ENCODE measurements at places on chromosomes 7 and 10.

DNA sequence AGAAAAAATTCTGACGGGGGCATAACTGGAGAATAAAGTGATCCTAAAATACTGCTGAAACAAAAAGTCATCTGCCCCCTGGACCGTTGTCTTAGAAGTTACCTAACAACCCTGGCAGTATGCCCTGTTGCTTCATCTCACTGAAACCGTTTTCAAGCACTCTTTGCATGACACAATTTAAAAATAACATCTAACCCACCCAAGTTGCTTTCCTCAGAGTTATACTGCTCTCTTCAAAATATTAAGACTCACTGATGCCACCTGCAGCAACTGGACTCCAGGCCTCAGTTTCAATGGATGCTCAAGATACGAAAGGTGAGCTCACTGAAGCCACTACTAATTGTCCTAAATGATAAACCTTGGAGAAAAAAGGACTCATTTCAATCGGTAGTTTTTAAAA lies 57.4 kb downstream of the CDK6 start:
- peak; percentile 73 for DNase-seq

- no peak for DNase-seq
These were observed 851 bp downstream of the HYAL4 start for GRCh38 chr7:123845823-123846216.

- peak; percentile 62 for DNase-seq
These were observed 167.7 kb upstream of the PPP1R3A start for GRCh38 chr7:114086537-114086913.

- DNase-seq, result no peak
These were observed 10.9 kb downstream of the EIF4H start for GRCh38 chr7:74185016-74185415.

DNA sequence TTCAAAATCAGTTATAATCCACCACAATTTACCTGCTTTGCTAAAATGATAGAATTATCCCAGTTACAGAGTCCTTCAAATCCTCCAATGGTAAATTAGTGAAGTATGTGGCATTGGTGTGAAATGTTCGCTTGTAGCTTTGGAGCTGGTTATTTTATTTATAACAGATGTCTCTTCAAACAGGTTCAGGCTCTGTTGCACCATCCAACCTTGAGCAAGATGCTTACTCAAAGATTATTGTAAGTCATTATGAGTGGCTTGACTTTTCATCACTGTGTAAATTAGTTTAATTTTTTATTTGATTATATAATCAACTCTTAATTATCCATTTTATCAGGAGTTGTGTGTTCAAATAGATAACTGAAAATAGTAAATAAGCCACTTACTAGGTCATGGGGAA lies 99.4 kb downstream of the BTRC start:
- no peak for DNase-seq

GRCh38 chr10:69853064-69853463 lies 51.4 kb downstream of the COL13A1 start:
- no peak for DNase-seq

GRCh38 chr7:92527300-92528187 lies 776 bp downstream of the PEX1 start:
- peak; percentile 53 for DNase-seq

DNA sequence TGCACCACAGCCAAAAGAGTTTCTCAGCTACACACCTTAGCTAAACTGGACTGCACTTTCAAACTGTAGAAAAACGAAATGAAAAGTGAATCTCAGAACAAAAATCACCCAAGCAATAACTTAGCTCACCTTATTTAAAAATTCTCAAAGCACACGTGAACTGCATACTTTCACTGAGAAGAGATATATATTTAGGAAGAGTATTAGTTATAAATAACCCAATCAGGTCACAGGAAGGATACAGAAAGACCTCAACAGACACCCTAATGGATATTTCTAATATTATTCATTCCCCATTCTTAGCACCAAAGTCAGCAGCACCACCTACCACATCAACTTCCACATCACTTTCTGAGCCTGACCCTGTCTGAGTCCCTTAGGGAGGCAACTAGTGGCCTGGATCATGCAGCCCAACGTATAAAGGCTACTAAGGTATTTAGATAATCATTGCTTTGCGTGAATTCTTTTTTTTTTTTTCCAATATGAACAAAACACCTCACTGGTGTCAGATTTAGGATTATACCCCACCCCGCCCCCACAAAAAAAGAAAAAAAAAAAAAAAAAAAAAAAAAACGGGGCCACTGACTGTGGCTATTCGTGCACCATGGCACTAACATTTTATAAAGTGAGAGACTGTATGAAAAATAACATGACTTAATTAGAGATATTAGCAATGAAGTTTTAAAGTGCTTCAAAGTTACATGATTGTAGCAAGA lies 2.6 kb downstream of the ABI1 start:
- DNase-seq, result no peak

DNA sequence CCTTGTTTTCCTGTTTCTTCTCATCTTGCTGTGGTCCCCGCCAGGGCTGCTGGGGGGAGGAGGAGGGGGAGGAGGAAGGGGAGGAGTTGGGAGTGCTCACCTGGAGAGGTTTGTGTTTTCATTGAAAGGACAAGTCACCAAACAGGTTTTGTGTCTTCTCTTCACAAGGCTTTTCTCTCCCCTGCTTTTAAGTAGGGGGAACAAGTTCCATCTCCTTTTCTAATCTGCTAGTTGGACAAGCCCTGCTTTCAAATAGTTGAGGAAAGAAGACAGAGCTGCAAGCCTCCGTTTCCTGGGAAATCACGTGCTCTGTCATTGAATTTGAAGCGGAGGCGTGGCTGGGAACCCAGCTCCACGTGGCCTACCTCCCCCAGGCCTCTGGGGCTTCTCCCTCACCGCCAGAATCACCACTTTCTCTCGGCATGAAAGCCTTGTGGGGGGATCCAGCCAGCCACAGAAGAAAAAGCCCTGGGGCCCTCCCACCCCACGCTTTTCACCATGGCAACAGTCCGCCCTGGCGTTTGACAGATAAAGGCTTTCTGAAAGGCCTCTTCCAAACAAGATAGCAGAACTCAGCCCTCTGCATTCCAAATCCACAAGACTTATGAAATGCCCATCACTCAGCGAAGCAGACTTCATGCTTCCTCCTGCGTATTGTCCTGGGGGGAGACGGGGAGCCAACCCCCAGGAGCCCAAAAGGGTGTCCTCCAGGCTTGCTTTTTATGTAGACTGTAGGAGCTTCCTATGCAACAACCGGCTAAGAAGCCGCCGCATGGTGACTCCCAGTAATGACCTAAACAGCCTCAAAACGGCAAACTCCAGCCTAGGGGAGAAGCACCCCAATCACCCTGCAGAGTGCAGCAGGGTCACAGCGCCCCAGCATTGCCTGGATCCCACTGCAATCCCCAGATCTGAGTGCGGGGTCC lies 51.7 kb downstream of the PROSER2 start:
- DNase-seq, result peak; percentile 77

- DNase-seq, result no peak
These were observed 39.3 kb downstream of the CELF2 start for GRCh38 chr10:11057018-11057417.

- DNase-seq, result no peak
These were observed 16.9 kb downstream of the RPA3 start for GRCh38 chr7:7701527-7701926.

DNA sequence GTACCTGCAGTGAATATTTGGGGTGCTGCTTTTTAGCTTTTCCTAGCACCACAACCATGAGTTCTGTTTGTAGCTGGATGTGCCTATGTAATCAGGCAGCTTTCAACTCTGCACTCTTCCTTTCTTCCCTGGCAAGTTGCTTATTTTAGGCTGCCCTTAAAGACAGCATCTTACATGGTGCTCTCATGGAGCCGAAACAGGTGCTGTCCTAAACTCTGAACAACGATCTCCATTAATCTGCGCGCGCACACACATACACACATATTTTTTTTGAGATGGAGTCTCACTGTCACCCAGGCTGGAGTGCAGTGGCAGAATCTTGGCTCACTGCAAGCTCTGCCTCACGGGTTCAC lies 9.1 kb downstream of the RPS24 start:
- no peak for DNase-seq

DNA sequence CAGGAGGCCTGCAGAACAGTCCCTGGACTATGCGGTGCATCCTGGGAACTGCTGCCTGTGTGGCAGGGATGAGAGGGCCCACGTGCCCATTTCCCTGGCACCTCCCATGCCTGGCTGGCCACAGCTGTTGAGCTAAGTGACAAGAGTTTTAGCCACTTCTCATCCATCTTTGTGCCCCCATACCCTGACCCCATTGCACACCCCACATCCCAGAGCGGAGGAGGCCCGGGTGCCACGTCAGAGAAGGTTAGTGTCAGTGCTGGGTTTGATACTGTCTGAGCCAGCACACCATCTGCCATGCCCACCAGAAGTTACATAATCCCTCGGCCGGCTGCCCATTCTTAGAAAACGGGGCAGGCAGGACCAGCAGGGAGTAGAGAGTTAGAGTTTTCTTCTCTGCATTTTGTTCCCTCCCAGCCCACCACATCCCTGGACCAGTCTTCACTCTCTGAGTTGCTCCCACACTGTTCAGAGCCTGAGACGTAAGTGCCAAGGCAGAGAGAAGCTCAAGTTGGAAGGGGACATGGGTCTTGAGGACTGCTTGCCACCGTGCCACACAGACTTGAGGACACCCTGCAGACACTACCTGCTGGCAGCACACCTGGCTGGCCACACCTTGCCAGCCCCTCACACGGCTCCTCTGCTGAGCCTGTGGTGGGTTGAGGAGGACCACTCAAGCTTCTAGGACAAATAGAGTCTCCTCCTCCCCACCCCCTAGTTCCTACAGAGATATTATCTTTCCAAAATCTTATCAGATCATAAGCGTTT lies 13.1 kb downstream of the UNC5B start:
- DNase-seq, result no peak

DNA sequence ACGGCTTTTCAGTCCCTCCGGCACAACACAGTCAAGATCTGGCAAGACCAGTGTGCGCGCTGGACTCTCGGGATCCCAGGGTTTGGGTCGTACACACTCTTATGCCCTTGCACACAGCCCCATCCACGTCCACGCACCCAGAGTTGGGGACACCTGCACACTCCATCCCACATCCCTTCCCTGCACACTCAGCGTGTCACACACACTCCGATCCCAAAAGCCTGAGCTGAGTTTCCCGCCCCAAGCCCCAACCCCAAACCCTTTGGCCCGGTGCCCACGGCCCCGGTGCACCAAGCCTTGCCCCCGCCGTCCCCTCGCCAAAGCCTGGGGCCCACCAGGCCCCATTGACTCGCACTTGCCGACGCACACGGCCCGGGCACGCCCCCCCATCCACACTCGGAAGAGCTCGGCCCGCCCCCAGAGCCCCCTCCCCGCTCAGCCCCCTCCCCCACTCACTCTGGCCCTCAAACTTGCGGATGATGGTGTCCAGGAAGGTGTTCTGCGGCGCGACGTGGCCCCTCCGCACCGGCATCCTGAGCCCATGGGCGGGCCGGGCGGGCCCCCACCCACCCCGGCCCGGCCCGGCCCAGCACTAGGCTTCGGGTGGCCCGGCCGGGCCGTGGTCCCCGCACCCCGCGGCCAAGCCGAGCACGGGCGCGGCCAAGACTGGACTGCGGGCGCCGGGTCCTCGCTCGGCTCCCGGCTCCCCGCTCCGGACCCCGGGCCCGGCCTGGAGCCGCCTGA lies 567 bp downstream of the KCNH2 start:
- no peak for DNase-seq

DNA sequence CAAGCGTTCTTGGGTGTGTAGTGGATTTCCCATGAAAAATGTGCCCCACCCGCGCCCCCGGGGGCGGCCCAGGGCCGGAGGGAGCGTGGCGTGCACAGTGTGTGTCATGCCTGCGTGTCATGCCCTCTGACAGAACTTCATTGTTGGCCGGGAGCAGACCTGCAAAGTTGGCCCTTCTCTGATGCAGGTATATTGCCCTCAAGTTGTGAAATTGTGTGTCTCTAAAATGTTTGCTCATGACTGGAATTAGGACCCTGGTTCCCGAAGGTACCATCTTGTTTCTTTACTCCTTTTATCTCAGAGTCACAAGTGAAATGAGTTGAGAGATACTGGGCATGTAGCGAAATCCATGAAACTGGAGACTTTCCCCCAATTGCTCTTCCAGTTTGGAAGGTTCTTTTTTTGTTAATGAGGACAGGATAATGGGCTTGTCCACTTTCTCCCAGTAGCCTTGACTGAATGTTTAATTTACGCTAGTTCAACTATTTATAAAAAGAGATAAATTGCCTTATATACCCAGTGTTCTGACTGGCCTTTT lies 26.2 kb downstream of the ADK start:
- peak; percentile 87 for DNase-seq

DNA sequence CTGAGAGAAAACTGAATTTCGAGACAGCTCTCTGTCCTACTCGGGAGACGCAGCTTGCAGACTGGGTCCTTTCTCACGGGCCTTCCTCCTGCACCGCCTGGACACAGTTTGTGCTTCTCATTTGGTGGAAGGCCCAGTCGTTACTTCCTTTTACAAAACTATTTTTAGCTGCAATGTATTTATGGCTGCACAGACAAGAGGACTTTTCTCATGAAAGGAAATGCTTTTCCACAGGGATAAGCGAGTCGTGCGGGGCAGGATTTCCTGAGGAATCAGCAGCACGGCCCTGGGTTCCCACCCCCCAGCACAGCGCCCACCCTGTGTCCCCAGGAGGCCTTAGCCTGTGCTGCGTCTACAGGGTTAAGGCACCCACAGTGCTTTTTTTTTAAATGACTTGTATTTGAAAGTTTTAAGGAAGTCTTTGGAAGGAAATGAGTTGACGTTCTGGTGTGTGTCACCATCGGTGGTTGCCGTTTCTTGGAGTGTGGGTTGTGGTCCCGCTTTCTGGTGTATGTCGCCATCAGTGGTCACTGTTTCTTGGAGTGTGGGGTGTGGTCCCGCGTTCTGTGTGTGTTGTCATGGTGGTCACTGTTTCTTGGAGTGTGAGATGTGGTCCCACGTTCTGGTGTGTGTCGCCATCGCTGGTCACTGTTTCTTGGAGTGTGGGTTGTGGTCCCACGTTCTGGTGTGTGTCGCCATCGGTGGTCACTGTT lies 50.9 kb downstream of the INPP5A start:
- DNase-seq, result no peak

- no peak for DNase-seq
These were observed 145.3 kb upstream of the PRSS1 start for GRCh38 chr7:142603870-142604448.

DNA sequence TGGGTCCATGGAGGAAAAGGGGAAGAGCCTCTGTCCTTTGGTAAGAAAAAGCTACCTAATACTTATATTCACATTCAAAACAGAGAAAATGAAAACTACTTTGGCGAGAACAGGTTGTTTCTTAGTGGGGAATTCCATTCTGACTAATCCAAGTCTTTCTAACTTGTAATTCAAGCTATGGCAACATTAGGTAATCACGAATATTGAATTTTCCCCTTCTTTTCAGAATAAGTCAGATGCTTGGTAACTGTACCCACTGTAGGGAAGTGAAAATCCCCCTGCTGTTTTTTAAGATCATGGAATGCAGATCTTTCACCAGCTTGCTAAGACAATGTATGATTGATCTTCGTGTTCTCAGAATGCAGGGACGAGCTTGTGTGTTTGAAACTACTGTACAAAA lies 384.4 kb downstream of the TCERG1L start:
- no peak for DNase-seq

GRCh38 chr10:112810711-112811151 lies 139.3 kb upstream of the TCF7L2 start:
- DNase-seq, result peak; percentile 22
